Activated CD4-positive, alpha-beta T cell treated with anti-CD3 and anti-CD28 coated beads, Interleukin-2, amount 50 U/mL, for 4 hours (primary cell): ENCODE measurements at places on chromosomes 11 and 22.

- no peak for DNase-seq
These were observed 9.5 kb upstream of the MICAL2 start for GRCh38 chr11:12100841-12101242.

GRCh38 chr11:34633990-34634693 lies 13.2 kb downstream of the EHF start:
- DNase-seq: no peak

- peak; percentile 87 for DNase-seq
These were observed 50.3 kb downstream of the CD6 start for GRCh38 chr11:61021661-61022212.

DNA sequence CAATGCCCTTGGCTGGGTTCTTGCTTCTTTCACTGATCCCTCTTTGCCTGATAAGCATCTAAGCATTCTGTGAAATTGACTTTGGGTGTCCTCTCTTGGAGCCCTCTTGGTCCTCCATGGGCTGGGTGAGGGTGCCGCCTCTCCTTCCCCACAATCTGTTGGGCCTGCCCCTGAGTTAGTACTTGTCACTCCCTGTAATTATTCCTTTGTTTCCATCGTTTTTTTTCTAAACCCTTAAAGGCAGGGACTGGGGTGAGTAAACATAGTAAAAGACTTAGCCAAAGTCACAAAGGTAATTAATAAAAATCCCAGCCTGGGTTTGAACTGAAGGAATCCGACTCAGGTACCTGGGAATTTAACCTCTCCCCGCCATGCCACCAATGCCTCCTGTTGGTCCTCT lies 188.1 kb downstream of the MYO18B start:
- DNase-seq: no peak

GRCh38 chr11:19176629-19177186 lies 25.1 kb downstream of the CSRP3 start:
- DNase-seq: no peak

DNA sequence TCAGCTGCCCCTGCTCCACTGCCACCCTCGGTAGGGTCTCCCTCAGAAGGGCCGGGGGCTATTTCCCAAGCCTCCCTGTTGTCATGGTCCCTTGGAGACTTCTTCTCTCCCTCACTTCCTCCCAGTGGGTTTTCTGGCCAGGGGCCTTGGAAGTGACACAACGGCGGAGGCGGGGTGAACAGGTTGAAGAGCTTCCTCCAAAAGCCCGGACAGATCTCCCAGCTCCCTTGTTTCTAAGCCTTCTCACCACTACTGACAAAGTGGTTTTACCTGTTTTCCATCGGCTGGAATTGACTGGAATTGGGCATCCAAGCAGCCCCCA lies 14.5 kb downstream of the MYH9 start:
- no peak for DNase-seq

- DNase-seq: no peak
These were observed 32.1 kb downstream of the APOL5 start for GRCh38 chr22:35749808-35750207.

GRCh38 chr22:44638971-44639760 lies 62.8 kb upstream of the PRR5 start:
- DNase-seq: no peak

DNA sequence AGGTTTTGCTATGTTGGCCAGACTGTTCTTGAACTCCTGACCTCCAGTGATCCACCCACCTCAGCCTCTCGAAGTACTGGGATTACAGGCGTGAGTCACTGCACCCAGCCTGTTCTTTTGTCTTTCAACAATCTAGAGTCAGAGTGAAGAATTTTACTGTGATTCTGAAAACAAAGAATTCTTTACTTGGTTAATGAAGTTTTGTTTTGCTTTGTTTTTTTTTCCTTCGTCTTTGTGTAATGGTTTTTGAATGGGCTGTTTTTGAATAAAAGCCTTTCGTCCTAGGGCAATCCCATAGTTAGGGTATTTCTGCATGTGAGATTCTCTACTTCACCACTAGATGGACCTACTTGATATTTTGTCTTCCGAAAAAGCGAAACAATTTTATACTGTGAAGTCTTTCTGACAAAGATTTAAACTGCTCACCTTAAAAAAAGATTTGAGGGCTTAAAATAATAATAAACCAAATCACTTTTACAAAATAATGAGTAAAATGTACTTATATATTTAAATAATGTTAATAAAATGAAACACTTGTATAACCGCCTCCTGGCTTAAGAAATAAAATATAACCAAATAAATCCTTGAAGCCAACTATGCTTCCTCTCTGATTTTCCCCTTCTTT lies 43.4 kb upstream of the SC5D start:
- DNase-seq: no peak

DNA sequence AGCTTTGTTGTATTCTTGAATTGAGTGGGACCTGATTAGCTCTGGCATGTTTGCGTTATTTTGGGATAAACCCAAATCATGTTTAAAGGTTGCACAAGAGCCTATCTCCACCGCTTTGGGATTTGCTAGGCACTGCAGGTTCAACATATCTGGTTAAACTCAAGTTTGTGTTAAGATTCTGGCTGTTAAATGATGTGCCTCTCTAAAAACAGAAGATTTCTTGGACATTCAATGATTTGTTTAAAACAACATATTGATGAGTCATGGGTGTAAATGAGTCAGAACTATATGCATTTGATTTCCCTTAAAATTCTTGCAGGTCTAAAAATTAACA lies 67.4 kb downstream of the AMOTL1 start:
- DNase-seq: no peak

DNA sequence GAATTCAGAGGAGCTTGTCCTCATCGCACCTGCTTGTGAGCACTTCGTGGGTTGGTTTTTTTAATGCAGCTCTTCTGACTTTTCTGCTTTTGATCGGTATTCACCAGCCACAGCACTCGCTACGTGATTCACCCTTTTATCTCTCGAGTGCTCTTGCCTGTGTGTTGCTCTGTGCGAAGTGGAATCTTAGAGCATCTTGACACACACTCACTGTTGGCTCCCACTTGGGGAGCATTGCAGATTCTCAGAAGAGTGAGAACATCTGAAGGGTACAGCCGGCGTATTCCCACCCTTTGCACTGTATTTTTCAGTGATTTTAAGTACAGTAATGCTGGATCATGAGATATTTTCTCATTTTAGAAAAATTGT lies 10.9 kb downstream of the TNNT3 start:
- DNase-seq: no peak

DNA sequence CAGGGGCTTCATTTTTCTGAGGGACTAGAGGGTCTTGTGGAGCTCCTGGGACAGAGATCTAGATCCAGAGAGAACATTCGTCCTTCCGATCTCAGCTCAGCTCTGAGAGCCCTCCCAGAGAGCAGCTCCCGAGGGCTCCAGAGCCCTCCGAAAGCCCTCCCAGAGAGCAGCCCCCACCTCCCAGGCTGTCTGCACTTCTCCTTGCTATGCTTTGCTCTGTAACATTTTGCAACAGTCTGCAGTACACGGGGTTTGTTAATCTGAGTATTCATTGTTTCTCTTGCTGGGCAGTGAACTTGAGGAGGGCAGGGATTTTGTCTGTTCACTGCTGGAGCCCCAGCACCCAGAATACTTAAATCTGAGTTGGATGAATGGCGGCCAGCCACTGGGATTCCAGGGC lies 2.6 kb downstream of the GGA1 start:
- DNase-seq: no peak
